ENCODE measurements at places on chromosomes 3 and 15. TPM values are rescaled to one million over a fixed set of nuclear protein-coding genes. Genes with fewer than 3 reads are reported as not detected.

COL6A5 gene
- not detected for total RNA-seq

CHRD gene
- 32.6 TPM for total RNA-seq

VGLL3 gene
- total RNA-seq = 151 TPM

CISH gene
- total RNA-seq = 12.5 TPM

TICRR gene
- 0.09 TPM for total RNA-seq

MORF4L1 gene
- total RNA-seq = 311 TPM

DNA sequence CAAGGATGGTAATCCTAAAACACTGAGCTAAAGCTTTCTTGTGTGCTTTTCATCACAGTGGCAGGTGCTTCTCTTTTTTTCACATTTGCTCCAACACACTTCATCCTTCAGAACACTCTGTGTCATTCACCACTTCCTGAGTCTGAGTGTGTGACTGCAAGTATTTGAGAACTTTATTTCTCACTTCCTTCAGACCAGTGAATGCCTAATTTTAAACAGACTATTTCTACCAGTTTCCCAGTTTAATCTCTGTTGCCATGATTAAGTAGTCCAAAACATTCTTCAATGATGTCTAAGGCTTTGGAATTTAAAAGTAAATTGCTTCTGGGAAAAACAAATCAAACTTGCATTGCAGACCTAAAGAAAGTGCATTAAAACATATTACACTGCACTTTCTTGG lies 541.2 kb downstream of the RBMS3 start:
- DNase-seq = no peak

ITIH1 gene
- 1.3 TPM for total RNA-seq

DNA sequence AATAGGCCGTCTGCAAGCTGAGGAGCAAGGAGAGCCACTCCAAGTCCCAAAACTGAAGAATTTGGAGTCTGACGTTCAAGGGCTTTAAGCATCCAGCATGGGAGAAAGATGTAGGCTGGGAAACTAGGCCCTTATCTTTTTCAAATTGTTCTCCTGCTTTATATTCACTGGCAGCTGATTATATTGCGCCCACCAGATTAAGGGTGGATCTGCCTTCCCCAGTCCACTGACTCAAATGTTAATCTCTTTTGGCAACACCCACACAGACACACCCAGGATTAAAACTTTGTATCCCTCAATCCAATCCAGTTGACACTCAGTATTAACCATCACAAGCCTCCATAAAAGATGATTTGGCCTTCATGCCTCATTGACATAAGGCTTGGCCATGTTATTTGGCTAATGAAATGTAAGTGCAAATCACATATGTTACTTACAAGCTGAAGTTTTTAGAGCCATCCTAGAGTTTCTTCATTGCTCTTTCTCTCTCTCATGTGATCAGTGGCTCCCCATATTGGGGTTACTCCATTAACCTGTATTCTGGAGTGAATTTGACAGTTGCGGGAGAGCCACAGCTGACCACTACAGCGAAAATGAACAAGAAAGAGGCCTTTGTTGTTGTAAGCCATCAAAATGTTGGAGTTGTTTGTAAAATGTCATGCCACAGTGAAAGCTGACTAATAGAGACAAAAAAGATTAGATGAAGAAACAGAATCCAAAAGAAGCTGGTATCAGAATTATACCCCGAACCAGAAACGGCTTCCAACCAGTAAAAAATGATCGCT lies 61.7 kb downstream of the GBE1 start:
- DNase-seq = no peak

FANCD2OS gene
- total RNA-seq = not detected

DNA sequence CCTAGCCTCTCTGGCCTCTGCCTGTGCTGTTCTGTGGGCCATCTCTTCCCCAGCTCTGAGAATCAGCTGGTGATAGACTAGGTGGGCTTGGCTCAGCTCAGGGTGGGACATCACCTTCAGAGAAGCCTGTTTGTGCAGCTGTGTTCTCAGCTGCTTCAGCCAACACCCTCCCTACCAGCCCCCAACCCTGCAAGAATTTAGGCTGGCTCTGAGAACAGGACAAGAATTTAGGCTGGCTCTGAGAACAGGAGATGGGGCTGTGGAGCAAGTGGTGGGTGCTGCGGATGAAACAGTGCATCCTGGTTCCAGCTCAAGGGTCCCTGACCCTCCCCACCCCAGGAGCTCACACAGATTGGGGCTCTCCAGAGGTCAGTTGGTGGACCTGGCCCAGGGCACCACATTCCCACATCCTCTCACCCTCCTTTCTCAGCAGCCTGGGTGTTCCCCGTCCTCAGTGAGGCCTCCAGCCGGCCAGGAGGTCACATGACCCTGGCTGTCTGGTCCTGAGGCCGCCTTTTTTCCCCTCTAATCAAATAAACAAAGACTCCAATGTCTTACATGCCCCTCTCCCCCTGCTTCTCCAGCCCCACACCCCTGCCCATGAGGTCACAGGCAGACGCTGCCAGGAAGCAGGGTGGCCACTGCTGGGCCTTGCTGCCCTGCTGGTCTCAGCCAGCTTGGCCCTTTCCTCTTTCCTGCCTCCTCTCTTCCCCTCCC lies 14.9 kb downstream of the PLEKHO2 start:
- DNase-seq = no peak

DNA sequence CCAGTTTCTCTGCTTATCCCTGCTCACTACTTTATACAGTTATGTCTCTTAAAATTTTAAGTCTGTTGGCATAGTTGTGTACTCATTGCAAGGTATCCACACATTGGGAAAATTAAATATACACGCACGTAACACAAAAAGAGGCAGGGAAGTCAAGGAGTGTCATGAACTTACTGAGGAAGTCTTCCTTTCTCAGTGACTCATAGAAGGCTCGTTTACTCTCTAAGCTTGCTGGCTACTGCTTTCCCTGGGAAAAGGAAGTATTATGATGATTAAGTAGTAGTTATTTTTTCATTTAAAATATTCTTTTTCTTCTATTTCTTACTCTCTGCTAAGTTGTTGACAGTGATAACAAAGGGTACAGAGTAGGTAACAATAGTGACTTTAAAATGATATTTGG lies 287.3 kb downstream of the UBE2E2 start:
- DNase-seq = no peak

- peak; percentile 91 for DNase-seq
Observed at GRCh38 chr15:101115786-101116680, 135.8 kb downstream of the CHSY1 start.

GRCh38 chr3:175163686-175164085 lies 304.6 kb downstream of the NAALADL2 start:
- DNase-seq = no peak

GRCh38 chr15:53072077-53072476 lies 281.9 kb upstream of the ONECUT1 start:
- no peak for DNase-seq

CCDC9B gene
- total RNA-seq = 29.2 TPM

- DNase-seq = no peak
Observed at GRCh38 chr3:50179710-50180109, 11.7 kb upstream of the GNAT1 start.

PRSS50 gene
- total RNA-seq = not detected

DNA sequence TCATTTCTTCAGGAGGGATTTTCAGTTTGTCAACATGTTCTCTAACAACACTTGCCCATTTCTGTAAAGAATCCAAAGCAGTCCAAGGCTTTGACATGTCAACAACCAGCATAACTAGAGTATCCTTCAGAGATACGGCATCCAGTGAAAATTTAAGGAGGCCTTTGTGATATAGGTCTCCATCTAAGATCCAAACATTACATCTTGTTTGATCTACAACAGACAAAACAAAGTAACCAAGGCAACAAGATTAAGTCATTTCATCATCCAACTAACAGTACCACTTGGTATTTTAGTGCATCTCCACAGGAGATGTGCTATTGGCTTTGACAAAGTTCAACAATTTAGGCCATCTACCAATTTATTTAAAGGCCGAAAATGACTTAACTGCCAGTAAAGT lies 25.8 kb downstream of the DYNC1LI1 start:
- no peak for DNase-seq

RBP2 gene
- 1.1 TPM for total RNA-seq

HTR3E gene
- total RNA-seq = not detected

DNA sequence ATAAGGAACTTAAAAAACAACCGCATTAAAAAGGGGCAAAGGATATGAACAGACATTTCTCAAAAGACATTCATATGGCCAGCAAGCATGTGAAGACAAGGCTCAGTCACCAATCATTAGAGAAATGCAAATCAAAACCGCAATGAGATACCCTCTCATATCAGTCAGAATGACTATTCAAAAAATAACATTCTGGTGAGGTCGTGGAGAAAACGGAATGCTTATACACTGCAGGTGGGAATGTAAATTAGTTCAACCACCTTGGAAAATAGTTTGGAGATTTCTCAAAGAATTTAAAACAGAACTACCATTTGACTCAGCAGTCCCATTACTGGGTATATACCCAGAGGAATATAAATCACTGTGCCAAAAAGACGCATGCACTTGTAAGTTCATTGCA lies 496.6 kb upstream of the SGO1 start:
- DNase-seq = no peak

DNA sequence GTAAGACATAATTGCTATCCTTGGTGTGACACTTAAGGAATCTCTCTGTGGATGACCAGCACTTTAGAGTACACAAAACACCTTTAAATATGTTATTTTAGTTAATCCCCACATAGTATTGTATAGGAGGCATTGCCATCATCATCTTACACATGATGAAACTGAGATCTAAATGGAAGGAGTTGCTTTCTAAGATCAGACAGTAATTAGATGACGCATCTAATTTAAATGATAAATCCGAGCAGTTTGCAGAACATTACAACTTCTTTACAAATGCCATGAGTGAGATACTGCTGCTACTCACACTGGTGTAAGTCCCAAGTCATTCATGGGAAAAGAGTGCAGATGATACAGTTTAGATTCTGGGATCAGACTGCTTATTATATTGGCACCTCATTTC lies 431.9 kb downstream of the MFSD1 start:
- no peak for DNase-seq

DNA sequence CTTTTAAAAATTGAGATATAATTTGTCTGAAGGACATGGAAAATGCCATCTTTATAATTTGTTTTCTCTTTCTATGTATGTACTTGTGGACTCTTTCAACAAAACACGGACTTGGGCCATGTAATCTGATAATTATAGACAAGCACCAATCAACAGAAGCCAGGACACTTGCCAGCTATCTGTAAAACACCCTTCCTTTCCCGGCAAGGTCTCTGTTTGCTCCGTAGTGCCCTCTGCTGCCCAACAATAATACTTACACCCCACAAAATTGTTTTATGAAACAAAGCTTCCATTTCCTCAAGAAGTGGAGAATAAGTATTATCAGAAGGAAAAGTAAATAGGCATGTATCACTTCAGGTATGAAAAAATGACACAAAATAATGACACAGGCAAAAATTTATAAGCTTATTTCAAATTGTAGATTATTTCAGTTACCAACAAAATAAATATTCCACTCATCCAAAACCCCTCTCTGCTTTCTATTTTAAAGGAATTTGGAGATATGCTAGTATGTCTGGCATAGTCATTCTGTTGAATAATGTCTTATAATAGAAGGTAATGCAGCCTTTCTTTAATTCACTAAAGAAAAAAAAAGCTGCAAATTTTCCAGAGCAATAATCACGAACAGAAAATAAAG lies 32.8 kb downstream of the MYH15 start:
- DNase-seq = no peak

- no peak for DNase-seq
Observed at GRCh38 chr3:187954873-187955586, 198.9 kb upstream of the LPP start.

DNA sequence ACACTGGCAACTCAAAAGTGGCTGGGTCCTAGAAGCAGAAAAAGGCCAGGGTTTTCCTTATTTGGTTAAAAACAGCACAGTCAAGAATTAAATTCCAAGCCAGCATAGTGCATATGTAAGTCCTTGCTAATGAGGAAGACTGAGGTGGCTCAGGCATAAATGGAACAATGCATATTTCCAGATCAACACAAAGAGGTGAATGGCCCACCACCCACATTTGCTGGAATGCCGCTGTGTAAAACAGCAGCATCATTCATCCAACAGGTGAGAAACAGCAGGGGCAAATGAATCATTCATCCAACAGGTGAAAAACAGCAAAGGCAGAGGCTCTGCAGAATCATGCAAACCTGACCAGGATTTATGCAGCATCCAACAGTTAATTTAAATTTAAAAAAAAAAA lies 32.9 kb downstream of the GPR176 start:
- no peak for DNase-seq

DNA sequence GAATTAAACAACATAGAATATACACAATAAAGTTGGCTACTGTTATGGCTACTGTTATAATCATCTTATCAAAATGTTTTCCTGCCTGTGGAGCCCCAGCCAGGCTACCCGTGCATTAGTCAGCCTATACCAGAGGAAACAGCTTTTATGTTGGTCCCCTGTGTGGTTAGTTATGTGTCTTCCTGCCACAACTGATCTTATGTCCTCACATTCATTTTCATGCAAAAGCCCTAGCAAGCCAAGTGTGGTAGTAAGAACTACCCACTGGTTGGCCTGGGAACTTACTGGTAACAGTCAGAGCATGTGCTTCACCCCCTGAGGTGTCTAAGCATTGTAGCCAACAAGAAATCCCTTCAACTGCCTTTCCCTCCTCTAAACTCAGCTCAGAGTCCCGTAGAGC lies 21.8 kb downstream of the MGLL start:
- DNase-seq = no peak

DNA sequence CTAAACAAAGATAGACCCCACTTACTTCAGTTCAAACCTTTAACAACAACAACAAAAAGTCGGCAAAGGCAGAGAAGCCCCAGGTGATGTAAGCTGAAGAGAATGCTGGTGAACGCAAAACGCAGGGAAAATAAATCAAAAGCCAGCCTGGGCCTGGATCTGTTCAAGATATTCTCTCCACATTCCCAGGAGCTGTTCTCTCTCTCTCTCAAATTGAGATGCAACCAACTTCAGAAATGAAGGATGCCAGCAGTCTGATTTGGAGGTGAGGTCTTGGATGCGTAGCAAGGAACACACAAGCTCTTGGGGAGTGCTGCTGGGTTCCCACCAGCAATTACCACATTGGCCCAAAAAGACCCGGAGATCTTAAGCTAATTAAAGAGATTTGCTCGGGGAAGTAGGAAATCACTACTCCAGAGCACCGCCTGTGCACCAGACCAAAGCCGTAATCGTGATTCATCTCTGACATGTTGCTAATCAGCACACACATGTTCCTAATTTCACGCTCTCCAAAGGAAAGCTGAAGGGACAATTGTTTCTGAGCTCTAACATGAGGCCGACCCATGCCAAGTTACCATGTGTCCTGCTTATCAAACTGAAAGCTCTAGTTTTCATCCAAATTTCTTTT lies 37.1 kb downstream of the IL17RD start:
- DNase-seq = no peak

DNA sequence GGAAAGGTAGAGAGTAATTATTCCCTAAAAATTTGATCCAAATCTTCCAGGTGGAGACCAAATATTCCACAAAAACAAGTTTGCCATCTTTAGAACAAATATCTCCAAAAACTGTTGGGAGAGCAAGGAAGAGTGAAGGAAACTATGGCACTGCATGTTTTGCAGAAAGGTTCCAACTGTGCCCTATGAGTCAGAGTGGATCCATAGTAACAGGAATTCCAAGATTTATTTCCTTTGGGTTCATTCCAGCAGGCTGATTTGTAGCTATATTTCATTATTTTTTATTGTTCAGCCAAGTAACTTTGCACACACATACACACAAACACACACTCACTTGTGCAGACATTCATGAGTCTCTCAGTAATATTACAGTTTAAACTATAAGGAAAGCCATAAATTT lies 459.7 kb upstream of the EPHA6 start:
- DNase-seq = no peak

P3H2 gene
- total RNA-seq = 20.5 TPM

GRCh38 chr15:80093854-80094418 lies 34.5 kb downstream of the ZFAND6 start:
- no peak for DNase-seq

ABCF3 gene
- 48.8 TPM for total RNA-seq

HACL1 gene
- 21.2 TPM for total RNA-seq

CDHR4 gene
- total RNA-seq = 0.46 TPM
